AG09309 (cell line): ENCODE measurements at places on chromosomes 2 and 18.

- DNase-seq: no peak
These were observed 951.7 kb upstream of the CNTNAP5 start for GRCh38 chr2:123073371-123073770.

- no peak for DNase-seq
These were observed 53.0 kb downstream of the EPHA4 start for GRCh38 chr2:221518935-221519625.

- DNase-seq: no peak
These were observed 880.7 kb downstream of the LRRTM4 start for GRCh38 chr2:76641506-76641905.

DNA sequence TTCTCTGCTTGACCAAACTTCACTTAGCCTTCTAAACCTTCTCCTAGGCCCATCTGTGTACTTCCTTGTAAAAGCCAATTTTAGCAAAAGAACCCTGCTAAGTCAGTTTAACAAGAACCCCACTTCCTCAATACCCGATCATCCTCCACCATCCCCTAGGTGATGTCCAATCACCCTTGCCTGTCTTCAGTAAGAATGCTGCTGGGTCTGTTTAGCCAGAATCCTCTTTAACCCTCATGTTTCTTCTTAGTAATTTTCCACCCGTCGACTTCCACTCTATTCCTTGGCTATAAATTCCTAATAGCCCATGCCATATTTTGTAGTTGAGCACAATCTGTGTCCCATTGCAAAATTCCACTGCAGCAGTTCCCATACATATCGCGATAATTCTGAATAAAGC, 780.0 kb upstream of the RAB6C start:
- DNase-seq: no peak

DNA sequence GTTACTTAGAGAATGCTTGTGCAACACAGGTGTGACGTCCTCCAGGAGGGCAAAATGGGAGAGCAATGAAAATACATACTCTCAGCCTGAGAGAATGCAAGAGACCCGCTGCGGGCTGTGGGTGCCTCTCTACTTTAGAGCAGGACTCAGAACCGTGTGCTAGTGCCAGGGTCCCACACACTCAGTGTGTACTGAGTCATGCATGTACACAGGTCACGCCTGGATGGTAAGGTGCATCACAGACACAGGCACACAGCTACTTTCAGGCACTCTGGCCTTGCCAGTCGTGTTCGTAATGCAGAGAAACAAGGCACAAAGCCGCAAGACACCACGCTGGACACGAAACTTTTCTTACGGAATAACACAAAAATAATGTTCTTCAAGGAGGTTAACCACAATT, 125.3 kb downstream of the ZNF516 start:
- no peak for DNase-seq

GRCh38 chr2:72991980-72992733, 74.8 kb downstream of the EMX1 start:
- no peak for DNase-seq

- DNase-seq: no peak
These were observed 583 bp downstream of the NEMP2 start for GRCh38 chr2:190533968-190534309.

- DNase-seq: no peak
These were observed 75.6 kb upstream of the ETAA1 start for GRCh38 chr2:67321588-67321903.

DNA sequence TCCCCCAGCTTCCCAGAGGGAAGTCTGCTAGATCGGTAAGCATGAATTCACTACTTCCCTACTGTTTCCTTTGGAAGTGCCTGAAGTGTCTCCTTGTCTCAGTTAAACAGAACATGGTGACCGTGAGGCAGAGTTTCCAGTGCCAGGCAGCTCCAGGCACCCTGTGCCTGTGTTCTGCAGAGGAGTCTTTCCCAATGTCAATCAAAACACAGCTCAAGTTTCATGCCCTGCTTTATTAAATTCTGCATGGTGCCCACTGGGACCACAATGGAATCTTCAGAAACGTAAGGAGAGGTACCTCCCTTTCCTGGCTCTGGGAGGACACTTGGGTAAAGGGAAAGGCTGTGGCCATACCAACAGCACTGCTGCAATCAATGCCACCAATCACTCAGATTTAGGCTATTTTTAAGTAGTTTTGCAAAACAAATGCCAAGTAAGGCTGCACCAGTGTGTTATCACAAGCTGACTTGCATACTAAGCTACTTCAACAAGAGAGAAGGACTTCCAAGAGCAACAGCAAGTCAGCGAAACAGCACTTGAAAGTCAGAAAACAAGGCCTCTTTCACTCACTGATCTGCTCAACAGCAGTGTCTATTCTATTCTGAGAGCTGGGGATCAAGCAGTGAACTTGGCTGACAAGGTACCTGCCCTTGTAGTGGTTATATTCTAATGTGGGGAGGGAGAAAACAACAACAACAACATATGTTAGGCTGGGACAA, 14.9 kb downstream of the LPIN2 start:
- no peak for DNase-seq

DNA sequence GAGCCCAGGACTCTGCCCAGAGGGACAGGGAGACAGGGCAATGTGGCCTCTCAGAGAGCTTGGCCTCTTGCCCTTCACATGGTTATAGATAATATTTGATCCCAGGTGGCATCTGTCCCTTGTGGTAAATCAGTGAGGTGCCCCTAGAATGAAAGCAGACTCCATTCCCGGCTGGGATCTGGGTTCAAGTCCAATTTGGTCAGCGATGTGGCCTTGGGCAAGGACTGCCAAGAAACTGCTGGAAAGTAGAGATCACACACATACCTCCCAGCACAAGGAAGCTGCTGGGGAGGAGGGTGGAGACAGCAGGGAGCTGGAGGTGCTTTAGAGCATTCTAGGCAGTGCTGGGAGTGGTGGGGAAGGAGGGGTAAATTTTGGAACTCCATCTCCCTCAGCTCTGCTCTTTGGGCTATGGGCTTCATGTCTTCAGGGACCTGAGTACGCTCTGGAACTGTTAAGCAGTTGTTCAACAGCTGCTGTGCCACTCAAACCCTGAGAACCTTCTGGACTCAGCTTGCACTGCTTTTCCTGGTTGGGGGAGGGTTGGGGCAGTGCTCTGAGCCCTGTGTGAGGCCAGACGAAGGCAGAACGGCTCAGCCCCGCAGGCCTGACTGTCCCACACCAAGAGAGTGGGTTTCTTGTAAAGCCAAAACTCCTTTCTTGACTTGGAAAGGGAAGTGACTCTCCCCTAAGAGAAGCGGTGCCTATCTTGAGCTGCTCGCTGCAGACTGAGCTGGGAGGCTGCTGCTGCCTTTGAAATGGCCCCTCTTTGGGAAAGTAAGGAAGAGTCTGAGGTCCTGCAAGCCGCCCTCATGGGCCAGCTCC, 23.0 kb downstream of the INPP5D start:
- no peak for DNase-seq

- DNase-seq: no peak
These were observed 68.5 kb downstream of the TMEM18 start for GRCh38 chr2:608711-609110.

DNA sequence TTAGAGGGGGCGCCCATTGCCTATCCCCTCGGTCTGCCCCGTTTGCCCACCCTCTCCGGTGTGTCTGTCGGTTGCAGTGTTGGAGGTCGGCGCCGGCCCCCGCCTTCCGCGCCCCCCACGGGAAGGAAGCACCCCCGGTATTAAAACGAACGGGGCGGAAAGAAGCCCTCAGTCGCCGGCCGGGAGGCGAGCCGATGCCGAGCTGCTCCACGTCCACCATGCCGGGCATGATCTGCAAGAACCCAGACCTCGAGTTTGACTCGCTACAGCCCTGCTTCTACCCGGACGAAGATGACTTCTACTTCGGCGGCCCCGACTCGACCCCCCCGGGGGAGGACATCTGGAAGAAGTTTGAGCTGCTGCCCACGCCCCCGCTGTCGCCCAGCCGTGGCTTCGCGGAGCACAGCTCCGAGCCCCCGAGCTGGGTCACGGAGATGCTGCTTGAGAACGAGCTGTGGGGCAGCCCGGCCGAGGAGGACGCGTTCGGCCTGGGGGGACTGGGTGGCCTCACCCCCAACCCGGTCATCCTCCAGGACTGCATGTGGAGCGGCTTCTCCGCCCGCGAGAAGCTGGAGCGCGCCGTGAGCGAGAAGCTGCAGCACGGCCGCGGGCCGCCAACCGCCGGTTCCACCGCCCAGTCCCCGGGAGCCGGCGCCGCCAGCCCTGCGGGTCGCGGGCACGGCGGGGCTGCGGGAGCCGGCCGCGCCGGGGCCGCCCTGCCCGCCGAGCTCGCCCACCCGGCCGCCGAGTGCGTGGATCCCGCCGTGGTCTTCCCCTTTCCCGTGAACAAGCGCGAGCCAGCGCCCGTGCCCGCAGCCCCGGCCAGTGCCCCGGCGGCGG, 1.7 kb downstream of the MYCN start:
- no peak for DNase-seq

- no peak for DNase-seq
These were observed 33.9 kb downstream of the ZAP70 start for GRCh38 chr2:97747285-97747684.

DNA sequence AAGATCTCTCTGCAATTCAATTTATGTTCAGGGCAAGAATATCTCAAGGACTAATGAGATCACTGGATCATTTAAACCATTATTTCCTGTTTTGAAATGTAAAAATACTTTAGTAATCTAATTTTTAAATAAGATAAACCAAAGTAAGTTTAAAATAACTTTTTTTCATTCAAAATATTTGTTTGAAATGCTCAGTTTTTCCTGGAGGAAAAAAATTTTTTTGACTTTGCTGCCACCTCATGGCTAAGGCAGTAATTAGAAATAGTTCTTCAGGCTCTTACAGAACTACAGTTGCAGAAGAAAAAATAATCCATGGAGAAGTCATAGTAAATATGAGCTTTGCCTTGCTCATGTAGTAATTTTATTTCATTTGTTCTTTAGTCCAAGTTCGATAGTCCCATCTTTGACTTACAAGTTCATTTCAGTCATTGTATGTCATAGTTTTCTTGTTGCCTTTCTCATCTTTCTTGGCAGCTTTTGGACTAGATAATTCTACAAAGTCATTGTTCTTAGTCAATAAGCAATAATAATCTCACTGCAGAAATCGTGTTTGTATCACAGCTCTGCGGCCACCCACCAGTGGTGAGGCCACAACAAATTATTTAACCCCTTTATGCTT, 127.4 kb downstream of the DPP4 start:
- no peak for DNase-seq

DNA sequence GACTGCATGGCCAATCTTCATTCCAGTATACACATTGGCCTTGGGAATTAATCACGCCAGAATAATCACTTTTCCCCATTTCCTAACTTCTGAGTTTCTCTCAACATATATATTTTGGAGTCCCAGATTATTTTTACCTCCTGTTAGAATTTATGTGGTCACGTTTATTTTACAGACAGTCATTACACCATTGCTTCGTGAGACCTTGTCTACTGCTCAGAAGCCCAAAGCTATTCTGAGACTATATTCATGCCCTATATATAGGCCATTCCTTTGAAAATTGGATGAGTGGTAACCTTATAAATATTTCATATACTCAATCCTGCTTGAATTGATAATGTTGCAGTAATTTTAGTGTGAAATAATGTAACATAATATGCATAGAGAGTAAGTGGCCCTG, 610.0 kb upstream of the CDH2 start:
- DNase-seq: no peak

- no peak for DNase-seq
These were observed 58.2 kb upstream of the CD28 start for GRCh38 chr2:203648273-203648672.

GRCh38 chr18:57301573-57302559, 50.5 kb upstream of the ST8SIA3 start:
- DNase-seq: no peak

- DNase-seq: no peak
These were observed 22.4 kb downstream of the GAREM2 start for GRCh38 chr2:26195040-26195984.

DNA sequence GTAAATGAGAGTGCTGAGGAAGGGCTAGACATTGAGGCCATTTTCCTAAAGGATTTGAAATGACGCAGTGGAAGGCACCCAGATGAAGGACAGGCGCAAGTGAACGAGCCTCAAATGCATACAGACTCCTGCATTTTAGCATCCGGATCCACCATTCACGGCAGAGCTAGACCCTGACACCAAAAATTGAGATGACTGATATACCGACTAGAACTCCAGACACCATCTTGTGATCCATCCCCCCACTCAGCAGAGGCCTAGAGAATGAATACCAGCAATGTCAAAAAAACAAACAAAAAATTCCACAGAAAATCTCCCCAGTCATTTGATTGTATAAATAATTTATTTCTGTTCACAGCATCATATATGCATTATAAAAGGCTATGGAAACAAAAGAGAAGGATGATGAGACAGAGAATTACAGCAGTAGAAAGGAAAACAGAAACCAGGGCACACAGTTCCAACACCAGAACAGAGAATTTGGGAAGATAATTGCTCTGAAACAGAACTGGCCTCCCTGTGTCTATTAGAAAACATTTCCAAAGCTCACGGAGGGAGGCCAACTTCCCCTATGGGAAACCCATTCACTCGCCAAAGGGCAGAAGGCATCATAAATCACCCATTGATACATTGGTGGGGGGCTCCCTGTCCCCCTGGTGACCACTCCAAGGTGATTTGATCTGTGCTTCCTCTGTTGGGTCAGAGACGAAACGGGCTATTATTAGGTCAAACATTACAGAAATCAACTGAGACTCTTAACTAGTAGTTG, 4.0 kb downstream of the ARL4C start:
- no peak for DNase-seq

- no peak for DNase-seq
These were observed 156.7 kb downstream of the KLHL29 start for GRCh38 chr2:23541503-23542229.

- DNase-seq: no peak
These were observed 23.8 kb downstream of the ADRA2B start for GRCh38 chr2:96092573-96092877.

DNA sequence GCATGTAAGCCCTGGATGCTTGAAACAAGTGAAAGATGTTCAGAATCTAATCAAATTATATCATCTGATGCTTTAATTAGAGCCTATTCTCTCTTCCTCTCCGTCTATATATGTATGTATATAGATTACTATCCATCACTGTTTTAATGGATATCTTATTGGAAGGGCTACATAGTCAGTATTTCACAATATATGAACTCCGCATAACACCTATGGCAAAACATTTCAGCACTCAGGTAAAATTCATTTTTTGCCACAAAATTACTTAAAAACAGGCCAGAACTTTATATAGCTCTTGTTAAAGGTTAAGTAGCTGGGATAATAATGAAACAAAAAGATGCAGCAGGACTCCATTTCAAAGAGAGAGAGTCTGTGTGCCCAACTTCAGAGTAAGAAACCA, 1.2 kb downstream of the PJVK start:
- no peak for DNase-seq

GRCh38 chr2:48474574-48475298, 55.2 kb upstream of the STON1 start:
- DNase-seq: no peak

GRCh38 chr2:128752691-128753263, 434.1 kb upstream of the HS6ST1 start:
- DNase-seq: no peak

GRCh38 chr2:108942888-108943287, 46.1 kb downstream of the EDAR start:
- no peak for DNase-seq
